CD4-positive, alpha-beta T cell treated with Interleukin-21 for 1 hour (primary cell): ENCODE measurements at places on chromosomes 12 and 14.

DNA sequence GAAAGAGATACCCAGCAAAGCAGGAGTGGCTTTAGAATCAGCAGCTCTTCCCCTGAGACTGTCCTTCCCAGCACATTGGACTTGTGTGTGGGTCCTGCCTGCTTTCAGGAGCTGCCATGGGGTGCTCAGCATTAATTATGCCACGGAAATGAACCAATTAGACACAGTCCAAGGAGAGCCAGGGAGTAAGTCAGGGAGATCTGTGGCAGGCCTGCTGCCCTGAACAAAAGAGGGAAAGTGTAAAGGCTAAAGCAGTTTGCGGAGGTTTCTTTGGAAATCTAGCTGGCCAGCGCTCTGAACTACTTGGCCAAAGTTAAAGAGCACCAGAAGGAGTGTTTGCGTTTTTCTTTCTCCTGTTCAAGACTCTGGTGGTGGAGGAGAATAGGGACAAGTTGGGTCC, 65.7 kb upstream of the SRSF5 start:
- DNase-seq = no peak

DNA sequence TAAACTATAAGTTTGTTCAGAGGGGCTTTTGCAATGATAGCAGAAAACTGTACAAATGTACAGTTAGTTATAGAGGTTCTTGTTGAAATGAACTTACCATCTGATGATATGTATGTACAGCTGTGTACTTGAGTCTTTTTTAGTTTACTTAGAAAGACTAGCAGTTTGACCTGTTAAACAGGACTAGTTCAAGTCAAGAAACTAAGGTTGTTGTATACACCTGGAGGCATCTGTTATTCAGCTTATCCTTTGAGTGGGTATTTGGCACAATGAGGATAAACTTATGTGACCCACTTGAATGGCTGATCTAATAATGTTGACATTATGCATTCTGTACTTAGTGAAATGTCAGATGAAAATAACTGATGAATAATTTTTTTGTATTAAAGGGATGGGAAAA, 13.4 kb downstream of the MTERF2 start:
- DNase-seq = no peak

GRCh38 chr12:101696251-101697196, 916 bp upstream of the CHPT1 start:
- DNase-seq = no peak

DNA sequence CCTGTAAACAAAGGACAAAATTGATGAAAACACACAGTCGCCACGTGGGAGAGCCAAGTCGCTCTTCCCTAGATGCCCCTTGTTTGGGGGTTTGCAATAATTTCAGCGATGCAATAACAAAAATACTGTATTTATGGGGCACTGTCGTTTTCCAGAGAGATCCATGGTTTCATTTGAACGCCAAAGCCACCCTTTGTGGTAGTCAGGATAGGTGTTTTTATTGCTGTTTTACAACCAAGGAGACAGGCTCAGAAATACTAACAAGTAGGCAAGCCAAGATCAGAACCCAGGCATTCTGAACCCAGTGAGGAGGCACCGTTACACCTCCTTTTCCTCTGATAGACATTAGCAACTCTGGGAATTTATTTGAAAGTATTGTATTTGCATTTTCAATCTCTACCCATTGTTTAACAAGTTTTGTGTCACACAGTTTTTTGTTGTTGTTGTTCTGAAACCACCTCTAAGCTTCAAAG, 831 bp upstream of the BTBD7 start:
- peak; percentile 4 for DNase-seq

GRCh38 chr12:41013881-41014642, 174.1 kb upstream of the PDZRN4 start:
- DNase-seq = no peak

DNA sequence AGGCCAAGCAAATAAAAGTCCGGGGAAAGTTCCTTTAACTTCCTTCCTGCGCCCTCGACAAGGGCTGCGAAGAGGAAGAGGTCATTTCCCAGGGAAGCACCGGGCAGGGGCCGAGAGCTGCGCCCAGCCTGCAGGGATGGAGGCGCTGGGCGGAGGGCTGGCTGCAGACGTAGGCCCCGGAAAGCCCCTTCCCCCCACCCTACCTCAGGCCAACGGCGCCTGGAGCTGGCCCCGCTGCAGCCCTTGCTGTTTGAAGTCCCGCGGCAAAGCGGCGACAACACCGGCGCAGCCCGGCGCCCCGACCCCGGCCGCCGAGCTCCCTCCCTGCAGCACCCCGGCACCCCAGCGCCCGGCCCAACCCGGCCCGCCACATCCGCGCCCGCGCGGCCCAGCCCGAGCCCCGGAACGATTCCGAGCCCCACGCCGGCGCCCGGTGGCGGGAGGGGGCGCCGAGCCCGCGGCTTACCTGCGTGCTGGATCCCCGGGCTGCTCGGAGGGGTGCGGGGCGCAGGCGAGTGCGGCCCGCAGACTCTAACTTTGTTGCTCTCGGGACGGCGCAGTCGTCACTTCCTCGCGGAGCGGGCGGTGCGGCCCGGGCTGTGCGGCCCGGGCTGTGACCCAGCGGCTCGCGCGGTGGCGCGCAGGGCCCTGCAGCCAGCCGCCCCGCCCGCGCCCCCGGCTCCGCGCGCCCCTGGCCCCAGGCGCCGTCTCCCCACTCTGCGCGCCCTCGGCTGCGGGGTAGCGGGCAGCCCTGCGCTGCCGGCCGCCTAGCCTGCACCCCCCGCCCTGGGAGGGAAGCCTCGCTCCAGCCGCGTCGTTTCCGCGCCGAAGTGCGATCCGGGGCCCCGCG, 64.8 kb upstream of the PTGR2 start:
- peak; percentile 71 for DNase-seq

DNA sequence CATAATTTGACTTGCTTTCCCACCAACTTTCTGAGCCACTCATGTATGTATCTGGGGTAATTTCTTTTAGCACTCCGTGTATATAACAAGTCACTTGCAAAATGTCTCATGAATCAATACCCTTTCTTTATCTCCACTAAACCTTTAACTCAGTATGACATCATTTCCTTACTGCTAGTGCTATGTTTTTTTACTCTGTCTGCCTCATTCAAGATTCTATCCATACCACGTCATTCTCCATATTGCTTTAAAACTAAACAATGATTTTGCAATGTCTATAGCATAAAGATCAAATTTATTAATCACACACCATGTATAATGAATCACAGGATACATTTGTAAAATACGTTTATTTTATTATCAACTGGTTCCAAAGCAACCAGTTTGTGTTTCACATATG, 178.2 kb downstream of the PIK3C2G start:
- no peak for DNase-seq
